ENCODE measurements at places on chromosomes 11 and 22.

GRCh38 chr11:133386852-133387251 lies 145.4 kb downstream of the OPCML start:
- DNase-seq: no peak

GRCh38 chr22:44020981-44021380 lies 3.1 kb upstream of the PARVB start:
- DNase-seq: no peak

DNA sequence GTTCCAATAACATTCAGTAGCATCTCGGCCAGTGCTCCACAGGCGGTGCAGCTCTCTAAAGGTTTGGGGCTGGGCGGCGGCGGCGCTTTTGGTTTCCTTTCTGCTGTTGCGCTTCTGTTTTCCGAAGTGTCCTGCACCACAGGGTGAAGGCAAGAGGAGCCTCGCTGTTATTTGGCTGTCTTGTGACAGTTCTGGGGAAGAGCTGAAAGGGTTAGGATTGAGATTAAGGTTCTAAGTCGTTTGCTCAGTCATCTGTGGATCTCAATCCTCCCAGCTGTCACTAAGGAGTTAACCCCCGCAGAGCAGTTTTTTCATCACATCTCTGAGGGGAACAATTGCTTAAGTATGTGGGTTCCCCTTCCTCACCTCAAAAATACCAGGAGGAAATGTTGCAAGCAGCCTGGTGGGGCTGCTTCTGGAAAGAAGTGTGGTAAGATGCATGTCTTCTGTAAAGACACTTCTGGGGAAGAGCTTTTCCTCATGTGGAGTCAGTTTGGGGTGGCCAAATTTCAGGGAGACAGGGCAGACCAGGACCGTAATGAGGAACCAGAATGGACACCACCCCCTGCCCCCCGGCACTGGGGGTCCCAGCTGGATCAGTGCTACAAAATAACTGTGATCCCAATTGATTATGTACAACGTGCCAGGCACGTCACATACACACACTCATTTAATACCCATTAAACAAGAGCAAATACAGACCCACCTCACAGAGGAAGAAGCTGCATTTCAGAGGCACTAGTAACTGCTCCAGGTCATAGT lies 14.2 kb downstream of the TMEM121B start:
- no peak for DNase-seq

- no peak for DNase-seq
These were observed 2.7 kb downstream of the RPL27A start for GRCh38 chr11:8685306-8685705.

GRCh38 chr11:75526192-75526541 lies 426 bp upstream of the GDPD5 start:
- no peak for DNase-seq

DNA sequence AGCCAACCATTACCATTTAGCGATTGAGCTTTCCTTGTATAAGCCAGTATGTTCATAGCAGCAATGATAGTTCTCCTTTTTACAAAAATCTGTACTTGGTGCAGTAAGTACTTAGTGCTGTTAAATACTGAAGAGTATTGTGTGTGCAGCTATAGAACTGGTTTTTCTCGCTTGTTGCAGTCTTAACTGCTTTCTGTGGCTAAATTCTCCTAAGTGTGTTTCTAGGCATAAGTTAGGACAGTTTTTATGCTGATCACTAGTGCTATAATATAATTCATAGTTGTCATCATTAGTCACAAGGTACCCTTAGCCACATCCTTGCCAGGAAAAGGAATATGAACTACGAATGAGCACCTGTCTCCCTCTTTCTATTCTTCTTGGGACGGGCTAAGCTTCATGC lies 107.7 kb downstream of the GRAMD1B start:
- DNase-seq: no peak

DNA sequence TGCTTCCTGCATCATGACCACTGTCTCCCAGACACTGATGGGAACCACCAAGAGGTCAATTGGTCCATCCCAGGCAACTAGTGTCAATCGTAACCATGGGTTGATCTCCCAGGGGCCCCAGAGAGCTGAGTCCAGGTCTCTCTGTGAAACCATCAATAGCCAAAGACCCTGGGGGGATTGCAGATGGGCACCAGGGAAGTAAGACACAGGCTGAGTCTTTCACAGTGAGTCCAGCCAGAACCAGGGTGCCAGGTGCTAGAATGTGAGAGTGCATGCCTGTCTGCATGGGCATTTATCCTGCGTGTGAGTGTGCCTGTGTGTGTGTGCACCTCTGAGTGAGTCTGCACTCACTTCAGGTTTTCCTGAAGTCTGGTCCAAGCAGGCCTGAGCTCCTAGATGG lies 45.3 kb upstream of the TTC12 start:
- DNase-seq: no peak

- DNase-seq: no peak
These were observed 384.4 kb downstream of the MIAT start for GRCh38 chr22:27041745-27042310.

- peak; percentile 36 for DNase-seq
These were observed 35.3 kb downstream of the IL18 start for GRCh38 chr11:112128483-112129121.

GRCh38 chr11:109121173-109121932 lies 300.6 kb upstream of the C11orf87 start:
- DNase-seq: no peak

GRCh38 chr22:19823902-19824211 lies 30.8 kb downstream of the GNB1L start:
- DNase-seq: no peak

DNA sequence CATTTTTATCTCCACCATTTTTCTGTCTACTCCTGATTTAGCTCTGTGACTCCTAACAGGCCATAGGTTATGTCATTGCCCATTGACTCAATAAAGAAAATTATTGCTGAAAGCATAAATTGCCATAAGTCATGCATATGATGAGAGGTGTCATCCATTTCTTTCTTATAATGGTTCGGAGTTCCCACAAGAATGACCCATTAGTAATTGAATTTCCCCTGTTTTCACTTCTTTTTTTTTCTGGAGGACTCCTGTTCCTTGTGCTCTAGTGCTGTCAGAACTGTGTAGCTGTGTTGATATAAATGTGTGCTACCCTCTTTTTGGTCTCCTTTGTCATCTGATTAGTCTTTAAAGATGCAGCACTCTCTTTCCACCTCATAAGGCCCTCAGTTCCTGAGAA lies 22.9 kb upstream of the CARD18 start:
- DNase-seq: no peak

- DNase-seq: no peak
These were observed 57.4 kb downstream of the NECTIN1 start for GRCh38 chr11:119671561-119672015.

DNA sequence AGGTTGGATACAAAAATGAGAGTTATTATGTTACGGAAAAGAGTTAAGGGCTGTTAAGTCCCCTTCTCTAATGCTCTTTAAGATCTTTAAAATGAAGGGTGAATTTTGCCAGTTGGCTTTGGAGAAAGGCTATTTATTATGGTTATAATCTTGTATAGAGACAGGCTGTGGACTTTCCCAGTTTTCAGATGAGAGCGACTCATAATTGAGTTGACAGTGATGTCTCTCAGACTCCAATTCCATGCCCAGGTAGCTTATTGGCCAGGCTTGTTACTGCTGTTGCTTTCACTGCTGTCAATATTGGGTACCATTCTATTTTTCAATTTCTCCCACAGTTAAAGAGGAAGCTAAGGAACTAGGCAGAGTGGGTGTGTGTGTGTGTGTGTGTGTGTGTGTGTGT lies 13.1 kb downstream of the ENDOD1 start:
- no peak for DNase-seq

DNA sequence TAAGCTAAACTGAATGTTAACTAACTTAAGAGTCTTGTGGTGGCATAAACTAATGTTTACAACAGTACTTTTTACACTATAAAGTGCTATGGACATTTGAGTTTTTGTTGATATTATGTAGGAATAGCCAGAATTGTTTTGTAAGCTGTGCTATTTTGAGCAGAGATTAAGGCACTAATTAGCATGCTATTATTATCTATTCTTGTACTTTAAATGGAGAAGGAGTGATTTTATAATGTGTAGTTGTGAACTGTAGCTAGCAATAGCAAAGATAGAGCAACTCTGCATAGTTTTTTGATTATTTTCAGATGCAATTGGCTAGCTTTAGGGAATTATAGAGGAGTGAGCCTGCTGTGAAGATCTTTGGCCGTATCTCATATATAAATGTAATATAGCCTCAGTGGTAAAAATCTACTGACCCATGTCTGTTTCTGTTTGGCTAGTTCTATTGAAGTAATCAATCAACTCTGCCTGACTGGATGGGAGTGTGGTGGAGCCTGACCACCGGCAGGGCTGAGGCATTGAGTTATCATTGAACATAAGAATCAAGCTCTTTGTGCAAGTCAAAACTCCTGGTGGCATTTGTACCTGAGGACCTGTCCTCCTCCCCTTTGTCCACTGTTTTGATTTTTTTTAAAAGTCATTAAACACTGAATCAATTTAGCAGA lies 34.3 kb downstream of the NCAM1 start:
- no peak for DNase-seq

- DNase-seq: no peak
These were observed 6.8 kb upstream of the OR10A2 start for GRCh38 chr11:6855971-6856541.

DNA sequence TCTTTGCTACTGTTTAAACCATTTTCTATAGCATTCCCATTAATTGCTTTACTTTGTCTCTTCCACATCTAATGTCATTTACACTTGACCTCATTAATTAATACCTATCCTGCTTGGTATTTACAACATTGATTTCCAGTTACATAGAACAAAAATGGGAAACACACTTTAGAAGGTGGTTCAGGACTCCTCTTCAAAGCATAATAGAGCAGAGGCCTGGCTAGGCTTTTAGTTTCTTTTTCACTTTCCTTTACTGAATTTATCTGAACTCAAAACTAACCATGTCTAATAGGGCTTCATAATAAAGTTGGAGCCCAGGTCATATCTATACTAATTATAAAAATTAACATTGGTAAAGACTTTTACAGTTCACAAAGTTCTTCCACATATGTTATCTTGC lies 648.0 kb upstream of the KIRREL3 start:
- DNase-seq: no peak

GRCh38 chr11:27115051-27115650 lies 74.5 kb downstream of the BBOX1 start:
- DNase-seq: no peak

DNA sequence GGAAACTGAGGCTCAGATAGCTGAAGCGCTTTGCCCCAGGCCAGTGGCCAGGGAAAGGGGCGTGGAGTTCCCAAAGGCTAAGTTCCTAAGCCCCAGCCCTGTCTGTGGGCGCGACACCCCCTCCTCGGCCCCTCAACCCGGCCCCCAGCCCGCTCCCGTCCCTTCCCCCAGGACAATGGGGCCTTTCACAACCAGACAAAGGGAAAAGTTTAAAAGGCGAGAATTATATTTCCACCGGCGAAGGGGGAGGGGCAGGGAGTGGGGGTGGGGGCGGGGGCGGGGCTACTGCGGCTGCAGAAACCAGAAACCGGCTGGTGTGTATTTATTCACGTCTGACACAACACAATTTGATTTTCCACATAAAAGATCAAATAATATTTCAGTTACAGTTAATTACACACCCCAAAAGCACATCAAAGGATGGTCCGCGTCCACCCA lies 192.1 kb downstream of the MN1 start:
- DNase-seq: no peak

DNA sequence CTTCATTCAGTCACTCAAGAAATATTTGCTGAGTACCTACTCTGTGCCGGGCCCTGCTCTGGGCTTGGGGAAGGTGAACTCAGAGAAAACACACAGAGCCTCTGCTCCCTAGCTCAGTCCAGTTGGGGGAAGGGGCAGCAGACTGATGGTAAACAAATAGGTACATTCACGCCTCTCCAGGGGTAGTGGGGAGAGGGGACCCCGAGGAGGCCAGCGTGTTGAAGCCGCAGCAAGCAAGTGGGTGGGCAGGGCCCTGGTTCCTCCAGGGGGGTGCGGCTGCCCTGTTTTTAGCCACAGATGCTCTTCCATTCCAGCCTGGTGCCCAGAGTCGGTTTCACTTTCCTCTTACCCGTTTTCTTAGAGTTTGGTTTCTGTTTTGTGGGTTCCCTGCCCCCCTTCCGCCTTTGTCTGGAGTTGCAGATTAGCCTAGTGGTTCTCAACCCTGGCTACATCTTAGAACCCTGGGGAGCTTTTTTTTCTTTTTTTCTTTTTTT lies 8.7 kb downstream of the DRAP1 start:
- DNase-seq: no peak

DNA sequence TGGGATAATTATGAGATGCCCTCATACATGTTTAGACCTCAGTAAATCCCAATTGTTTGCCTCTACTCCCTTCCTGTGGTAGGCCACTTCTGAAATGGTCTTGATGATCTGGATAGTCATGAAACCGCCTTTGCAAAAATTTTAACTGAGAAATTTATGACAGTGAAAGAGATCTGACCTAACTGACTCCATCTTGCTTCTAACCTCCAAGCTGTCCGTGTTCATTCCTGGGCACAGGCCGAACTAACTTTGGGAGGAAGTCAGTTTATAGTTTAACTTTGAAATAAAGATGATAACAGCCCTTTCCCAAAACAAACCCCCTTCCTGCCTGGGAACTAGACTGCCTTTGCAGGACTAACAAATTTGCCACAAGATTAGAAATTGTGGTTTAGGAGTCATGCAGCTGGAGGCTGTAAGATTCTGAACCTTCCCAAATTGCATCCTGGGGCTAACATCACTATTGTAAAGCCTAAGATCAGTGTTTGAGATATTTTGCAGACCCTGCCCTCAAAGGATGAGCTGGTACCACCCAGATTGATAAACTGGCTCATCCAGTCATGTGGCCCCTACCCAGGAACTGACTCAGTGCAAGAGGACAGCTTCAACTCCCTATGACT lies 19.9 kb upstream of the CTR9 start:
- no peak for DNase-seq

DNA sequence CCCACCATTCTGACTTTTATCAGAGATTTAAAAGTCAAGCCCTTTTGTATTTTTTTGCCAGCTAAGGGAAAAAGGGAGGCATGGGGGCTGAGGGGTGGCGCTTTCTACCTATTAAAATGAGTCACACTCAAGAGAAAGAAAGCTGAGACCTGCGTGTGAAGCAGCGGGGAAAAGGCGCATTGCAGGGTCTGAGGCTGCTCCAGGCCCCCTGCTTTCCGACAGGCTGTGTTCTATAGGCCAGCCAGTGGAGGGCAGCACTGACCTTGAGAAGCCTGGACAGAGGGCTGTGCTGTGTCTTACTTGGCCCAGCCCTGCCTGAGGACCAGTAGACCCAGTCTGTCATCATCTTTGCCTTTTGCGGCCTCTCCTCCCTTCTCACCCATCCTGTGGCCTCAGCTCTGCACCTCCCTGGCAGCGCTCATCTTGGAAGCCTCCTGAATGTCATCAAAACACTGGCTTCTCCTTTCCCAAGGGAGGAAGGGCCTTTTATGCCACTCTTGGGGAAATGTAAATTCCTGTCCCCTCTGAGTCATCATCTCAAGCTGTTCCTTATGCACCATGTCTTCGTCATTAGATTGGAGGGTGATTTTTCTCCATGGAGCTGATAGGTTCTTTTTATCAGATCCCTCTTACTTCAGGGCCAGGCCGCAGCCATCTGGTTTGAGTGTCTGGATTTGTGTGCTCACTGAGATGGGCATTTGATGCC lies 12.6 kb upstream of the MAPK8IP1 start:
- DNase-seq: peak; percentile 32

Data from NCI-H2081 treated with DMSO at 0.1 percent for 48 hours (cell line).